Suppressor macrophage treated with lipopolysaccharide for 1 hour (primary cell): ENCODE measurements at places on chromosomes 13 and 19.

DNA sequence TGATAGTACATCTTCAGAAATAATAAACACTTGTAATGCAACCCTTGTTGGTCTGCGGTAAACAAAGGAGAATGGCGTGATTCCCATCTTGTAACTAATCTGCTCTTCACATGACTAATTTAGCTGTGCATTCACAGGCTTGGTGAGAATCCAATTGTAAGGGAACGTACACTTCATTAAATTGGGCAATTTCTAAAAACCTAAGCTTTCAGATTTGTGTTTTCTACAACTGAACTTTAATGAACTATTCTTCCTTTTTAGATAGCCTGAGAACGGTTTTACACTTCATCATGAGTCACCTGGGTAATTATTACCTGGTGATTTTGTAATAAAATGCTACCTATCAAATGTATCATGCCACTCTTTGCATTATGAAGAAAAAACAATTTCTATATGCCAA, 306.9 kb downstream of the KLF5 start:
- DNase-seq: no peak

DNA sequence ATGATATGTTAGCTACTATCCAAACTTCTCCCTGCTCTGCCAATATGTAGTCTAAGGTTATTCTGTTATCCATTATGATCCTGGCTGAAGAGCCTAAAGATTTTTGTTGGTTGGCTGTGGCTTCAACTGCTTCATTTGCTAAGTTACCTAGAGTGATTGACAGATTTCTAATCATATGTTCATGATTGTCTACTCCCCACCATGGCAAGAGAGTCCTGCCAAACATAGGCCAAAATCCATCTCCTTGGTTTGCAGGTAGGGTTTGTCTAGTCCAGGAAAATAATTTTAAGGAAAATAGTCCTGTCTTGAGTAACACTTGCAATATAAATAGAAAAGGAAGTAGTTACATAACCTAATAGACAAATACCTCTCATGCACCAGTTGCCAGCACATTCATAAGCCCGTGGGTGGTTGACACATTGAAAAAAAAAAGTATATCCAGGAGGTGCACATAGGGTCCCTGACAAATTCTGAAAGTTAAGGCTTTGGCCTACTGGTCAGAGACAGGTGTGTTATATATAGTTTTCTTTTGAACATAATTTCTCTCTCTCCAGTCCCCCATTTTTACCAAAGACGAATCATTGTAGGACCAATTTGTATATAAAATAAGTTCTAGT, 5.4 kb upstream of the CBY2 start:
- DNase-seq: peak; percentile 69

DNA sequence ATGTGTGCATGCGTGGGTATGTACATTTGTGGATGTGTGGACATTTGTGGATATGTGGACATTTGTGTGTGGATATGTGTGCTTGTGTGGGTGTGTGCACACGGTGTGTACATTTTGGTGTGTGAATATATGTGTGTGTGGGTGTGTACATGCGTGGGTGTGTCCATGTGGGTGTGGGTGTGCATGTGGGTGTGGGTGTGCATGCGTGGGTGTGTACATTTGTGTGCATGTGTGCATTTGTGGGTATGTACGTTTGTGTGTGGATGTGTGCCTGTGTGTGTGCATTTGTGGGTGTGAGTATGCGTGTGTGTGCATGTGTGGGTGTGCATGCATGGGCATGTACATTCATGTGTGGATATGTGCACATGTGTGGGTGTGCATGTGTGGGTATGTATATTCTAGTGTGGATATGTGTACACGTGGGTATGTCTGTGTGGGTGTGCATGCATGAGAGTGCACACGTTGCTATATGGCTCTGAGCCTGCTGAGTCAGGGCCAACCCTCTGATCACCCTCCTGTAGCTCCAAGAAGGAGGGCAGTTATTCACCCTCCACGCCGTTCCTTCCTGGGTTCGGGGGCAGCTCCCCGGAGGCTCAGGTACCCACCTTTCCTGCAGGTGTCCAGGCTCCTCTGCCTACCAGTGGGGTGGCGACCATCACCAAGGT, 20.3 kb downstream of the COMP start:
- no peak for DNase-seq

- no peak for DNase-seq
Measured at GRCh38 chr19:55196803-55197202, 12.5 kb downstream of the PTPRH start.

- no peak for DNase-seq
Measured at GRCh38 chr19:34431681-34432402, 3.7 kb downstream of the UBA2 start.

GRCh38 chr19:31272583-31273106, 76.6 kb downstream of the TSHZ3 start:
- no peak for DNase-seq

DNA sequence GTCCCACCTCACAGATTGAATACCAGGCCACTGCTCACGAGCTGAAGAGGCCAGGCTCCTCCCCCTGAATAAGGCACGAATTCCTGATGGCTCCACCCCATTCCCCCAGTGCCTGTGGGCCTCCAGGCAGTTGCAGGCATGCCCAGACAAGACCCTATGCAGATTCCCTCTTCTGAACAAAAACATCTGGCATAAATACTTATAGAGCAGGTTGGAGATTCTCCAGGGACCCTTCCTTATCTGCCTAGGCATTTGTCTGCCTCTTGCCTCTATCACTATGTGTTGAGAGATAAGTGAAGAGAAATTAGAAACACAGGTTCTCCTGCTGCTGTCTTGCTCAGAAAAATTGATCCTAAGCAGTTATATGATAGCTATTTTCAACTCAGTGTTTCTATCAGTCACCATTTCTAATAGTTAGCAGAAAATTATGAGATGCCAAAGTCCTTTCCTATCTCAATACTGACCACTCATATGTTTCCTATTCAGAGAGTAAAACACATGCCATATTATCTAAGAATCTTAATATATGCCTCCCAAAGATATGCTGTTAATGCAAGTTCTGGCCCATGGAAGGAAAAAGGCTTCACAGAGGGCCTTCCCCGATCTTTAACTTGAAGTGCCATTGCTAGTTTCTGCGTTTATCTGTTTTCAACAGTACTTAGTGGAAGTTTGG, 364.0 kb downstream of the KCTD12 start:
- no peak for DNase-seq

DNA sequence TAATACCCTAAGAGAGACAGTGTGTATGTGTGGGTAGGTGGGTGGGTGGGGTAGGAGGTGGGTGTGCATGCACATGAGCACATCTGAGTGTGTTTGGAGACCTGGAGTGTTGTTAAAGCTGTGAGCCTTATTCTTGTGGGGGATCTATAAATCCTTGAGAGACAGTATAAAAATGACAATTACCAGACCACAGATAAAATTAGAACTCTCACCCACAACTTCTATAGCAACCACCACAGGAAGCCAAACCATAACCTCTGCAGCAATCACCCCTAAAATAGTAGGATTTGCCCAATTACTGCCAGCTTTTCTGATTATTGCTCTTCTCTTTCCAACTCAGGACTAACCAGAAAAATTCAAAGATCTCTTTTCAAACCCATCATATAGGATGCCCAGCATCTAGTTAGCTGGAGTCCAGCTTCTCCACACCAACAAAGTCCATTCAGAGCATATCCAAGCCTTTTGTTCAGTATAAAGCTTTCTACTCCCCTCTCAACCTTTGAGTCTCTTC, 93.4 kb upstream of the SLITRK1 start:
- DNase-seq: no peak

GRCh38 chr19:47860602-47861297, 1.7 kb downstream of the TPRX2 start:
- no peak for DNase-seq

DNA sequence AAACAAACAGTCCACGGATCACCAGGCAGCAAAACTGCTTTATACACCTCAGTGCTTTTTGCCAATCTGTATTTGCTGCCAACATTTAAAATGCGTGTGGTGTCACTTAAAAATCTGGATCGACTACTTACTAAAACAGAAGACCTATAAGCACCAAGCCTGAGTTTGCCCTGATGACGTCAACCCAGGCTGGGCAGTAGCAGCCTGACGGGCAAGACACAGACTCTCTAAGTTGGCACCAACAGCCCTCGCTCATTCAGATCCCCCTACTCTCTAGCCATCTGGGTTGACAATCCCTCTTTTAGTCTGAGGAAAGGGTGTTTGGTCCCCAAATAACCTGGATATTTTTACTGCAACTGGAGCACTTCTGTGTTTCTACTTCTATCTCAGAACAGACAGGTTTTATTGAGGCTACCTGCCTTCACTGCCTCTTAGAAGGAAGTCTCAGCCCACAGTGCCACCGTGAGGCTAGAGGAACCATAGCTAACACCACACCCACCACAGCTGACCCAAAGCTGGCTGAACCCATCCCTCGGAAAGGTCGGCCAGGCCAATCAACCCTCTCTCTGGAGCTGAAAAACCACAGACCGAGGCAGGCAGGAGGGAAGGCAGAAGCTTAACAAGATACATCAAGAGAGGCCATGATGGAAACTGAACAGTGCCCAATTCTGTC, 6.9 kb downstream of the SUGP2 start:
- DNase-seq: peak; percentile 5

GRCh38 chr13:20953245-20953931, 50.8 kb upstream of the XPO4 start:
- no peak for DNase-seq

GRCh38 chr13:59492030-59492636, 671.6 kb downstream of the DIAPH3 start:
- no peak for DNase-seq

GRCh38 chr19:39327363-39328045, 6.8 kb upstream of the LRFN1 start:
- no peak for DNase-seq
